ENCODE measurements at places on chromosomes 2 and 18. TPM values are rescaled to one million over a fixed set of nuclear protein-coding genes. Genes with fewer than 3 reads are reported as not detected.

DNA sequence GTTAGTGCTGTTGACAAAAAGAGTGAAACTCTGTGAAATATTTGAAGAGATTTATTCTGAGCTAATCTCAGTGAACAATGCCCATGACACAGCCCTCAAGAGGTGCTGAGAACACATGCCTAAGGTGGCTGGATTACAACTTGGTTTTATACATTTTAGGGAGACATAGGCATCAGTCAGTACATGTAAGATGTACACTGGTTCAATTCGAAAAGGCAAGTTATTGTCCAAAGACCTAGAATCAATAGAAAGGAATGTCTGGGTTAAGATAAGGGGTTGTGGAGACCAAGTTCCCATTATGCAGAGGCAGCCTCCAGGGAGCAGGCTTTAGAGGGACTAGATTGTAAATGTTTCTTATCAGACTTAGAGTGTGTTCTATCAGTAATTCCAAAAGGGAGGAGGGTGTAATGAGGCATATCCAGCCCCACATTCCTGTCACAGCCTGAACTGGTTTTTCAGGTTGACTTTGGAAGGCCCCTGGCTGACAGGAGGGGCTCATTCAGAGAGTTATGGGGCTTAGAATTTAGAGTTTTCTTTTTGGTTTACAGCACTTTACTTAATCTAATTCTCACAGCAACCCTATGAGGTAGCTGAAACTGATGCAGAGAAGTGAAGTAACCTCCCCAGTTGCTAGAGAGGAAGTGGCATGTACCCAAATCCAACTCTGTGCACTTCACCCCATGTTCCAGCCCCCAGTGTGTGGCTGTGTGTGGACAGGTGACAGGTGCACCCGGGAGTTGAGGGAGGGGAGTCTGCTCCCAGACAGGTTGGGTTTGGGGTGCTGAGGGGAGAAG, 28.3 kb upstream of the ASAP2 start:
- no peak for DNase-seq

- no peak for DNase-seq
Observed at GRCh38 chr18:74856434-74856833, 258.8 kb downstream of the ZNF407 start.

DNA sequence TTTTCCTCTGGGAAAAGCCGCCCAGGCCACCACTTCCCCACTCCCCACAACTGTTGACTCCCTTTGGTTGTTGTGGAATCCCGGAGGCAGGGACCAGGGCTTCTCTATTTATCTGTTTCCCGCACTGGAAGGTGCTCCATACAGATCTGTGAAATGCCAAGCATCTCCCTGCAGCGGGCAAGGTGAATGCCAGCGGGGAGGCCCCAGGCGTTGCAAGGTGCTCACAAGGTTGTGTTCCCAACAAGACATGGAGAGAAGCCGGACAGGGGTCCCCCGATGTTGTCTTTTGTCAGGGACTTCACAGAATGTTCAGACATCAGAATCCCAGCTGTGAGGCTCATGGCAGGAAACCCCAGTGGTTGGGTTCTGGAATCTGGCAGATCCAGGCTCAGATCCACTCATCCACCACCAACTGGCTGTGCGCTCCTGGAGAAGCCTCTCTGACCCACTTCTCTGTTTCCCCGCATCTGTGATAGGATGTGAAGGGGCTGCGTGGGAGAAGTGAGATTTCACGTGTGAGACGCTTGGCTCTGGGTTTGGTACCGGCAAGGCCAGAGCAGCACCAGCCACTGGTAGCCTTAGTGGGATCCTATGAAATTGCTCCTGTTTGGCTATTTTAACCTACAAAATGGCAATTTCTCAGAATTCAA, 8.6 kb upstream of the NEU2 start:
- no peak for DNase-seq

Gene CAVIN2
- 3.7 TPM for total RNA-seq

DNA sequence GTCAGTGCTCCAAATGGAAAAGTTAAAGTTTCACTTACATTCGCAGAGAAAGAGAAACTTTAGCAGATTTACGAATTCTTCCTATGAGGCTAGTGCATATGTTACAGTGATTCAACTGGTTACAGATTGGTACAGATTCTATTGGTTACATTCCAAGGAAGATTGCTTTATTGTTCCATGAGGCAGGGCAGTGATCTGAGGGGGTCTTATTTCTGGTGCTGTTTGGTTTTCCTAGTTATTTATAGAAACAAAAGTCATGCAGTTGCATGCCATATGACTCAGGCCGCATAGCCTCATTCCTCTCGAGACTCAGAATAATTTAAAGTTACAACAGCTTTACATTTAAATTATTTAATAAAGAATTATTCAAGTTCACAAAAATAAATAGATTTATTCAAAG, 385.4 kb upstream of the SYT4 start:
- DNase-seq, result peak; percentile 86
